Activated naive CD4-positive, alpha-beta T cell treated with anti-CD3 and anti-CD28 coated beads for 36 hours (primary cell): ENCODE measurements at places on chromosomes 5 and 9. TPM values are rescaled to one million over a fixed set of nuclear protein-coding genes. Genes with fewer than 3 reads are reported as not detected.

The CDH9 gene
- total RNA-seq: not detected

The PCDHB8 gene
- total RNA-seq: not detected

The LHFPL2 gene
- not detected for total RNA-seq

The FOXD4L4 gene
- total RNA-seq: not detected

The PROB1 gene
- total RNA-seq: 1.1 TPM

The ROR2 gene
- not detected for total RNA-seq

The PCDHGB6 gene
- total RNA-seq: 0.05 TPM

The LCN1 gene
- not detected for total RNA-seq

The HARS1 gene
- 69.0 TPM for total RNA-seq

The ACOT12 gene
- total RNA-seq: not detected

The ARSI gene
- not detected for total RNA-seq

The KLF9 gene
- total RNA-seq: 44.2 TPM

The MYMK gene
- total RNA-seq: not detected

The KDM3B gene
- total RNA-seq: 33.4 TPM

The PRELID2 gene
- 0.12 TPM for total RNA-seq

The PPP3R2 gene
- total RNA-seq: not detected

GRCh38 chr9:97078362-97078761 lies 39.4 kb upstream of the CTSV start:
- no peak for DNase-seq
- H3K27me3 ChIP-seq: peaks cover 57% of the 10 kb centered on the region
- no peak overlapping the region for H3K4me3 ChIP-seq
- H3K27ac ChIP-seq: no peak overlapping the region
- no peaks in the 10 kb centered on the region for H3K4me1 ChIP-seq
- no peaks in the 10 kb centered on the region for H3K36me3 ChIP-seq

DNA sequence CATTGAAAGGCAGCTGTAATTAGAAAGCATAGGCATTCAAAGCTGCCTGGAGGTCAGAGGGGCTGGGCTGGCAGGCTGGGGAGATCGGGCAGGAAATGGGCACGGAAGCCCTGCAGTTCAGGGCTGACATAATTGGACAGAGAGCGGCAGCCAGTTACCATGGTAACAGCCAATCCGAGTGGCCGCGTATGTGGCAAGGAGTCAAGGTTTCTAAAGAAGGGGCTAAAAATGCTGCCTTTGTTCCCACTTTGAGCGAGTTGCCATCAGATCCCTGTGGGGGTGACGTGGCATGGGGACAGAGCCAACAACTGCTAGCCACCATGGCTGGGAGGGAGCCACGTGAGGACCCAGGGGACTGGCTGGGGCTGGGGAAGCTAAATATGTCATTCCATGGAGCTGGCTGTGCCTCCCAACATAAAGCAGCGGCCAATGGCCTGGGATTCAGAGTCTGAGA lies 44.7 kb upstream of the NDFIP1 start:
- H3K27me3 ChIP-seq: no peaks in the 10 kb centered on the region
- DNase-seq: peak; percentile 70
- peaks cover 17% of the 10 kb centered on the region for H3K4me1 ChIP-seq
- peak overlapping the region; percentile 30 for H3K4me3 ChIP-seq

- no peaks in the 10 kb centered on the region for H3K36me3 ChIP-seq
- H3K27ac ChIP-seq: no peak overlapping the region
- no peaks in the 10 kb centered on the region for H3K4me1 ChIP-seq
Observed at GRCh38 chr5:82865625-82866024, 211.6 kb downstream of the TMEM167A start.

DNA sequence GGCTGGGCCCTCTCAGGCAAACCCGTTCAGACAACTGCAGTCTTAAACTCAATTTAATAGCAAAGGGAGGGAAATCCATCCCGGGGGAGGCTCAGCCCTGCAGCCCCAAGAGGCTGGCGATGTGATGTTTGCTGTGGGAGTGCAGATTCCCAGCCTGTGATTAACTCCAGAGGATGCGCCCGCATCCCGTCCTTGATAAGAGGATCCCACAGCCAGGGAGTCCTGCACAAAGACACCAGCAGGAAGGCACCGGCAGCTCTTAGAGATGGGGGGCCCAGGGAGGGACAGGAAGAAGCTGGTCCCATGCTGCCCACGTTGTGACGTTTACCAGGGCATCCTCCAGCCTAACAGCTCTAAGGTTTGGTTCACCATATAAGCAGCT lies 64.7 kb downstream of the MRPL36 start:
- H3K36me3 ChIP-seq: no peaks in the 10 kb centered on the region
- H3K4me1 ChIP-seq: no peaks in the 10 kb centered on the region
- DNase-seq: no peak
- H3K4me3 ChIP-seq: no peak overlapping the region
- peaks cover 8% of the 10 kb centered on the region for H3K27me3 ChIP-seq

DNA sequence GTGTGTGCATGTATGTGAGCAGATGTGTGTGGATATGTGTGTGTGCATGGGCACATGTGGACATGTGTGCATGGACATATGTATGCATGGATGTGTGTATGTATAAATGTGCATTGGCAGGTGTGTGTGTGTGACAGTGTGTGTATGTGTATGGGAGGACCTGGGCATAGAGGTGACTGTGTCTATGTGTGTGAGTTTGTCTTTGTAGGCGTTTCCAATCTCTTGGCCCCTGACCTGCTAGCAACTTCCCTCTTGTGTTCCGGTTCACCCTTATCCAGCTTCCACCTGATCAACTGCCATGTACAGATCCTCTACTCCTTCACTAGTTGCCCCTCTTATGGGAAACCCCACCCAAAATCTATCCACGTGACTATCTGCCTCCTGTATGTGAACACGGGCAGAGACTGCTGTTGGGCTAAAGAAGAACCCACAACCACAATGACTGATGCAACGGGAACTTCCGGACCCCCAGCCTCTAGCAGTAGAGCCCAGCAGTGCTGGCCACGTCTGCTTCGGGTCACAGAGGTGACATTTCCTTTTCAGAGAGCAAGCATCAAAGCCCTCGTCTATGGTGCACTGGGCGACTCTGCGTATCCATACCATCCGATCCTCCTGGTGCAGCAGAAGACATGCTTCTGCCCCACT lies 24.9 kb upstream of the GADD45G start:
- no peak overlapping the region for H3K27ac ChIP-seq
- no peak for DNase-seq
- H3K36me3 ChIP-seq: no peaks in the 10 kb centered on the region
- peaks cover 29% of the 10 kb centered on the region for H3K27me3 ChIP-seq
- H3K4me3 ChIP-seq: no peak overlapping the region

- peaks cover 20% of the 10 kb centered on the region for H3K36me3 ChIP-seq
- H3K4me1 ChIP-seq: peaks cover 7% of the 10 kb centered on the region
- no peak overlapping the region for H3K27ac ChIP-seq
- peaks cover 6% of the 10 kb centered on the region for H3K27me3 ChIP-seq
Observed at GRCh38 chr5:171415115-171415730, 4.2 kb upstream of the FGF18 start.

DNA sequence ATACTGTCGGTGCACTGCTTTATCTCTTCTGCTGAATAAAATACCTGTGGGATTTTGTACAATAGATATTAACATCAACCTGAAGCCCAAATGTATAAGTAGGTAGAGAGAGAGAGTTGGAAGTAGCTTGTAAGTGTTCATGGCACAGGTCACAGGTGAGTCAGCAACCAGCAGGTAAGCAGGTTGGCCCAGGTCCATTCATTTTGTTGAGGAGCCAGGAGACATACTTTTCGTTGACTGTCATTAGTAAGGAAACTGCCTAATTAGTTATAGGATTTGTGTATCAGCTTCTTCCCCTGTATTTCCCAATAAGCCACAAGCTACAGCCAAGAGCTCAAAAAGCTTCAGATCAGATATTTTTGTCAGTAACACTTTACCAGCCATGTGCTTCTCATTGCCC lies 650.8 kb downstream of the IRX1 start:
- H3K27me3 ChIP-seq: peaks cover 2% of the 10 kb centered on the region
- H3K36me3 ChIP-seq: no peaks in the 10 kb centered on the region
- H3K27ac ChIP-seq: no peak overlapping the region
- no peaks in the 10 kb centered on the region for H3K4me1 ChIP-seq
- DNase-seq: no peak
- no peak overlapping the region for H3K4me3 ChIP-seq

GRCh38 chr9:12760758-12761157 lies 14.1 kb upstream of the LURAP1L start:
- no peak overlapping the region for H3K4me3 ChIP-seq
- H3K36me3 ChIP-seq: no peaks in the 10 kb centered on the region
- no peaks in the 10 kb centered on the region for H3K4me1 ChIP-seq
- H3K27ac ChIP-seq: no peak overlapping the region

- H3K27ac ChIP-seq: no peak overlapping the region
- no peak for DNase-seq
- H3K4me3 ChIP-seq: no peak overlapping the region
- peaks cover 4% of the 10 kb centered on the region for H3K27me3 ChIP-seq
Observed at GRCh38 chr5:677131-678101, 15.7 kb downstream of the TPPP start.

DNA sequence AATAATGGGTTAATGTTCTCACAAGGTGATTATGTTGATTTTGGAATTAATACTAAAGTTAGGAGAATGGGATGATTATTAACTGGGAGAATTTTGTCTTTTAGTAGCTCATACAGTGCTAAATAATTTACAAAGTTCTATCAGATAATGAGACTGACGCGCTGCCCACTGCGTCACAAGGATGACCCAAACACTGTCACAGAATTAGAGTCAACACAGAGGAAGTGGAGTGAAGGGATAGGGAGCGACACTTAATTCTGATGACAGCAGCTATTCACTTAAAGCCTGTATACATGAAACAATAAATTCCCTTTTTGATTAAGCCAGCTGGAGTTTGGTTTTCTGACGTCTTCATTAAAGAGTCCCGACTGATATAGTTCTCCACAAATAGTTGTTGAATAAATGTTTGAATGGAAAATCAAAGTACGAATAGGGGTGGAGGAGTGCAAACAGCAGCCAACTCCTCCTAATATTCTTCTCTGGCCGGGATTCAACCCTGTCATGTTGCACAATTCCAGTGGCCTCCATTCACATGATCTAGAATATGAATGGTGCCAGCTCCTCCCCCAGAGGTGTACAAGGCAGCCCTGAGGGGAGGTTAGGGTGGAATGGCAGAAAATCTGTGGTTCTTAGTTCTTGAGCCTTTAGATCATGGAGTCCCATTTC lies 140.3 kb downstream of the PCSK1 start:
- DNase-seq: no peak

DNA sequence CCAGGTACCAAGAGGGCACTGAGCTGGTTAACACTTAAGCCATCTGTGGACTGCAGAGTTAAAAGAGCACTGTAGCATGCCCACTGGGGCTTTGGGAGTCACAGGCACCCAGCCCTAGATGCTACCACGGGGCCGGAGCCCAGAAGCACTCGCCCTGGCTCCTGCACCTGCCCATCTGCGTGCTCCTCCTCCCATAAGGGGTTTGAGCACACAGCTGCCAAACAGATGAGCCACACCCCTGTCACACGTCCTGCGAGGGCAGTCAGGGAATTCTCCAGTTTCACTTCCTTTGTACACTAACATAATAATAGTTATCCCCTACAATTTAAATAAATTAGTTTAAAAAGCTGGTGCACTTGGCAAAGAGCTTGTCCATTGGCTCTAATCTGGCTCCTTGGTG lies 4.5 kb upstream of the PCA3 start:
- H3K4me1 ChIP-seq: no peaks in the 10 kb centered on the region
- no peaks in the 10 kb centered on the region for H3K27me3 ChIP-seq
- no peaks in the 10 kb centered on the region for H3K36me3 ChIP-seq

- H3K4me1 ChIP-seq: peaks cover 2% of the 10 kb centered on the region
- no peak overlapping the region for H3K27ac ChIP-seq
- no peaks in the 10 kb centered on the region for H3K36me3 ChIP-seq
Observed at GRCh38 chr9:76219560-76220151, 174.6 kb downstream of the RFK start.

DNA sequence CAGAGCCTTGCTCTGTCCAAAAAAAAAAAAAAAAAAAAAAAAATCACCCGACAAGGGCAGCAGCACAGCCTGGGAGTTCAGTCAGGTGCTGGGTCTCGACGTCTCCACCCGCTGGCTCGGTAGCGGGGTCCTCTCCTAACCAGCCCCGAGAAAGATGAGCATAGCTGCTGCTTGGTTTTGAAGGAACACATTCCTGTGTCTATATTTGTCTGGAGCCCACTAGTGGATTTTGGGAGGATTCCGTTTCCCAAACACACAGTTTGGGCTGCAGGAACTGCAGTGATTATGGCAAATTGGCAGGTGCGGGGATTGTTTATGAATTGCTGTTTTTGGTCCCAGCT lies 1.2 kb downstream of the OTULINL start:
- H3K36me3 ChIP-seq: no peaks in the 10 kb centered on the region
- peak overlapping the region; percentile 70 for H3K27ac ChIP-seq
- H3K27me3 ChIP-seq: peaks cover 2% of the 10 kb centered on the region

GRCh38 chr5:141637767-141638419 lies 1.1 kb downstream of the RELL2 start:
- peak; percentile 69 for DNase-seq
- peaks cover 9% of the 10 kb centered on the region for H3K36me3 ChIP-seq
- H3K4me1 ChIP-seq: peaks cover 55% of the 10 kb centered on the region
- peak overlapping the region; percentile 93 for H3K4me3 ChIP-seq
- H3K27me3 ChIP-seq: no peaks in the 10 kb centered on the region

- no peaks in the 10 kb centered on the region for H3K36me3 ChIP-seq
- H3K27ac ChIP-seq: no peak overlapping the region
- no peak for DNase-seq
- H3K4me3 ChIP-seq: no peak overlapping the region
Observed at GRCh38 chr5:40983781-40984180, 74.5 kb downstream of the C7 start.

GRCh38 chr5:6483880-6484382 lies 35.3 kb downstream of the UBE2QL1 start:
- DNase-seq: peak; percentile 28
- H3K4me3 ChIP-seq: no peak overlapping the region
- H3K27ac ChIP-seq: no peak overlapping the region
- peaks cover 2% of the 10 kb centered on the region for H3K27me3 ChIP-seq
- H3K4me1 ChIP-seq: peaks cover 35% of the 10 kb centered on the region

- H3K27ac ChIP-seq: no peak overlapping the region
- no peaks in the 10 kb centered on the region for H3K27me3 ChIP-seq
- H3K4me3 ChIP-seq: no peak overlapping the region
- DNase-seq: no peak
- H3K36me3 ChIP-seq: peaks cover 31% of the 10 kb centered on the region
Observed at GRCh38 chr9:112495614-112496013, 9.0 kb downstream of the KIAA1958 start.

DNA sequence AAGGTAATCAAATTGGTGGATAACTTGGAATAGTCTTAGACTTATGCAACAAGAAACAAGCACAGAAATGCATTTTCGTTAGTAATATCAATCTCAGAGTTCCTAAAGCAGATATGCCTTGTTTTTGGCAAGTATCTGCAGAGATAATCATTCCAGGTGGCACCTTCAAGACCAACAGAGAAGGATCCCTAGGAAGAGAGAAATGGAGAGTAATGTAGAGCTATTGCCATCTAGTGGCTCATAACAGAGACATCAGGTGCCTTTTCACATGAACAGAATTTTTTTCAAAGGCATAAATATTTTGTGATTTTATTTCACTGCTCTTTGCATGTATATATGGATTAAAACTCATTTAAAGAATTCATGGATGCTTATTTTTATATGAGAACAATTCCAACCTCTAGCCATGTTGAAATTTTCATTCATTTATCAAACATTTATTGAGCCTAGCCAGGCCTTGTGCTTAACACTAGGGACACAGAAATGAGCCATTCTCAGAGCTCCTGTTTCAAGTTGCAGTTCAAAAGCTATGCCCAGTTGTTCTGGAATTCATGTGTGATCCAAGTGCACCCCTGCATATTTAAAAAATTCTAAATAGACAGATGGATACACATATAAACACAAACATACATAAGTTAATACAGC lies 117.5 kb upstream of the OR13F1 start:
- H3K4me1 ChIP-seq: no peaks in the 10 kb centered on the region
- DNase-seq: no peak
- no peak overlapping the region for H3K4me3 ChIP-seq
- no peaks in the 10 kb centered on the region for H3K36me3 ChIP-seq
- no peak overlapping the region for H3K27ac ChIP-seq

- no peaks in the 10 kb centered on the region for H3K36me3 ChIP-seq
- H3K27ac ChIP-seq: no peak overlapping the region
- no peaks in the 10 kb centered on the region for H3K4me1 ChIP-seq
- no peak overlapping the region for H3K4me3 ChIP-seq
- peak; percentile 23 for DNase-seq
Observed at GRCh38 chr5:136249678-136250266, 56.8 kb upstream of the SMIM32 start.
